ENCODE measurements at places on chromosomes 2 and 18.
A peak's percentile ranks its signal among the peaks of the same experiment; 100 is the strongest.

- DNase-seq: no peak
These were observed 7.5 kb upstream of the KLHL30 start for GRCh38 chr2:238130696-238131628.

GRCh38 chr2:234913208-234913626, 38.6 kb upstream of the SH3BP4 start:
- DNase-seq: no peak

DNA sequence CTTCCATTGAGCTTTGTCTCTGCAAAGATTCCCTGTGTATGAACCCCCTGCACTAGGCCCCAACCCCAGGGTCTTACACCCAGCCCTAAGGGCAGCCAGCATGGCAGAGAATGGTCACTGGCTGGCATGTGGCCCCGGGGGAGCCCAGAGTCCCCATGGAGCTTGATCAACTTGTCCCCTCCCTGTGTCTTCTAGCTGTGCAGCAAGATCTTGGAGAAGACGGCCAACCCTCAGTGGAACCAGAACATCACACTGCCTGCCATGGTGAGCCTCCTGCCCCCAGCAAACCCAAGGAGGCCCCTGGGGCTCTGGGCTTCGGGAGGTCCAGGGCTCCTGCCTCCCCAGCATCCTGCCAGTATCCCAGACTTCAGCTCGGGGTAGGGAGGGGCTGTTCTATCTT, 81.5 kb downstream of the DYSF start:
- no peak for DNase-seq

DNA sequence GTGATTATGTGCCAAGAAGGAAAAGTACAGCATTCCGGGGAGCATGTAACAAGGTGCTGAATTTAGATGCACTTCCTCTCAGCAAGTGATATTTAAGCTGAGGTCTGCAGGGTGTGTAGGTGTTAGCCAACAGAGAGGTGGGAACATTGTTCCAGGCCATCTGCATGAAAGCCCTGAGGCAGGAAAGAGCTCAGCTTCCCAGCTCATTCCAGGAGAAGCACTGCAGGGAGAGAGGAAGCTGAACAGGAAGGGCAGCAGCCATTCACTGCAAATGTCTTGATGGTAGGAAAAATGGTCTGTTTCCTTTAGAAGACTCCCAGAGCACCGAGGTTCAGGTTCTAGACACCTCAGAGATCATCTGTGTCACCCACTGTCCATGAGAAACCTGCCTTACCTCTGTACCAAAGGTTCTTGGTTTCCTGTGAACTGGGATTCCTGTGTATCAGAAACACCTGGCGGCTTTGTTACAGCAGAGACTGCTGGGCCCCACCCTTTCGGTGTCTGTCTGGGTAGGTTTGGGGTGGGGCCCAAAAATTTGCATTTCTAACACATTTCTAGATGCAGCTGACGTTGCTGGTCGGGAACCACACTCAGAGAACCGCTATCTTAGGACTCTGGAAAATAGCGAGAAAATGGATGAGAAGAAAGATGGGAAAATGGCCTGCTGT, 84.0 kb downstream of the RTN4 start:
- no peak for DNase-seq

DNA sequence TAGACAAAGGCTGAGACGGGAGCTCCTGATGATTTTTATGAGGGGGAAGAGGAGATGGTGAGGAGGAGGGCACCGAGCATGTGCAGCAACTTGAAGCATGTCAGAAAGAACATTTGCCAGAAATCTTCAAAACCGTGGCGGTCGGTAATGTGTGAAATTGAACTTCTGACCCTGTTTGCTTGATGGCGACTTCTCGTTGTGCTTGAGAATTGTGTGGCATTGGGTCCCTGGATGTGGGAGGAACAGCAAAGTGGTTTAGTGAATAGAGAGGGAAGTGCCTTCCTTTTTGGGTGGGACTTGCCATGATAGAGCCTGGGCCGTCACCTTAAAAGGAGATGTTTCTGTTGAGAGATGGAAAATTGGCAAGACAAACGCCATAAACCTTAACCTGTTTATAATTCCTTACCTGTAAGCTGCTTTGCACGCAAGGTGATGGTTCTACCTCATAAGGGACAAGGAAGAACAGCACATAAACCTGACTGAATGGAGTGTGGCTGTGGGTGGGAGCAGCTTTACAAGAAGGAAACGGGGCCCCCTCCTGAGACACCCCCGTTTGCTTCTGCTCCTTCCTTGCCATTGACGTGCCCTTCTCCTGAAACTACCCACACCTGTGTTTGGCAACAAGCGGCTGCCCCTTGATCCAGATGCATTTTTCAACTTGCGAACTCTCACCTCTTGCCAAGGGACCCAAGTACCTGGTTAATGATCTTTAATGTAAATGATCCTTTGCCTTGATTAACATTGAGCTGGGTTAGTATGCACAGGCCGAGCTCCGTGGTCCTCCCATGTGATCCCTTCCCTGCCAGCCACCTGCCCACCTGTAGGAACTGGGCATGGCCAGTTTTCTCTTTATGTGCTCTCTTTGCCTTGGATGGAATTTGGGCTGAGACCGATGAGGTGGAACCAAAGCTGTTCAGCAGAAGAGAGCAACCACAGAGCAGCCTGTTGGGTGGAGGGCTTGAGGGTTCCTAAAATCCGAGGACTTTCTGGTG, 153.2 kb downstream of the NEDD4L start:
- DNase-seq: no peak

DNA sequence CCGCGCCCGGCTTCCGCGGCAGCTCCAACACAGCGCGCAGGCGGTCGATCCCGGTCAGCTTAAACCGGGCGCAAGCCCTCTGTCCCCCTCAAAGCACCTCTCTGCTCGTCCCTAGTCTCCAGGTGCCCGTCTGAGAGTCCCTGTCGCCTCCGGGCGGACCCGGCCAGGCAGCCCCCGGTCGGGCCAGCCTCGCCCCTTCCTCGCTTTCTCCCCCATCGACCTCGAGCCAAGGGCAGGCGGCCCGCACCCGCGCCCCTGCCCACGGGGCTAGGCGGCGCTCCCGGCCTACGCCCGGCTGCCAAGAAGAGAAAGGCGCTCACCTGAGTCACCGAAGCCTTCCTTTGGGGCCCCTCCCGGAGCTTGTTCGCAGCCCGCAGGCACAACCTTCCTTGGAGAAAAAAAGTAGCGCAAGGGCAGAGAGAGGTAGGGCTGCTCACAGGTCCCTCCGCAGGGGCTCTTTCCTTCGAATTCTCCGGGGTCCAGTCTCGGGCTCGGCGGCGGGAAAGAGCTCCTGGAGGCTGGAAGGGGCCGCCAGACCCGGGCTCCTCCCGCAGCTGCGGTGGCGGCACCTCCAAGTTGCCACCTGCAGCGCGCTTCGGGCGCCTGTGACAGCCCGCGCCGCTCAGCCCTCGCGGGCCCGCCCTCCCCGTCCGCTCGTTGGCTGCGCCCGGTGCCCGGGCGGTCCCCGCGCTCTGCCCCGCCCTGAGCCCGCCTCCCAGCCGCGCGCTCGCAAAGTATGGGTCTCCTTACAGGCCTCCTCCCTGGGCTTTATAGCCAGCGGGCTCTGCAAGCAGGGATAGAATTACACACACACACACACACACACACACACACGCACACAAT, 86.5 kb upstream of the EPB41L3 start:
- DNase-seq: peak; percentile 40

GRCh38 chr2:165645930-165646831, 147.9 kb downstream of the GALNT3 start:
- no peak for DNase-seq

- DNase-seq: no peak
These were observed 175.9 kb upstream of the FN1 start for GRCh38 chr2:215611609-215612386.

- no peak for DNase-seq
These were observed 3.9 kb upstream of the CNDP2 start for GRCh38 chr18:74492259-74492658.

DNA sequence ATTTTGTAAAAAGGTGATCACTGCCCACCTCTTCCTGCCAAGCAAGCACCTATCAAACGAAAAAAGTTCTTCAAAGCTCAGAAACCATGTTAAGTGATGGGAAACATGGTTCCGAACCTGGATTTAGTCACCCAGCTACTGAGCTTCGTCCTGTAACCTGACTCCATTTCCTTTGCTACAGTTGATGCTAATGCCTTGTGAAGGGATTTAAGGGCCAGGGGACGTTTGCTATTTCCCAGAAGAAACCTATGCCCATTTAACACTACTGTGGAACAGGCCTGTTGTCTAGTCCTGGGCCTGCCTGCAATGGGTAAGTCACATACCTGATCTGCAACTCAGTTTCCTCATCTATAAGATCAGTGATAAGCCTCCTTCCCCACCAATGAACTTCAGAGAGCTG, 14.8 kb downstream of the SERPINE2 start:
- DNase-seq: no peak

DNA sequence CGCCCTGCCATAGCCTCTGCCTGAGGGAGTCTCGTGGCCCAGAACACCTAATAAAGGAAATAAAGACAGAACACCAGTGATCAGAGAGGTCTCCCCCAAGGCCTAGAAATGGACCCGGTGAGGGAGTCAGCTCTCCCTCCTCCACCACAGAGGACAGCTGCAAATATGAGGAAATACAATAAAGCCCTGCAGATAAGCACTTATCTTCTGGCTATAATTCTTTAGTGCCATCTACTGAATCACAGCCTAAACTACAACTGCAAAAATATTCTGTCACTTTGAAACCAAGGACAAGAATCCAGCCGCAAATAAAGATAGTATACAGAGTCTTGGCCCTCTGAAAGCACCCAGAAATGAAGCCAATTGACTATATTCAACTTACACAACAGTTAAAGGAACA, 42.4 kb upstream of the TACR1 start:
- no peak for DNase-seq

GRCh38 chr18:61581578-61582201, 248.5 kb downstream of the CDH20 start:
- DNase-seq: peak; percentile 74

DNA sequence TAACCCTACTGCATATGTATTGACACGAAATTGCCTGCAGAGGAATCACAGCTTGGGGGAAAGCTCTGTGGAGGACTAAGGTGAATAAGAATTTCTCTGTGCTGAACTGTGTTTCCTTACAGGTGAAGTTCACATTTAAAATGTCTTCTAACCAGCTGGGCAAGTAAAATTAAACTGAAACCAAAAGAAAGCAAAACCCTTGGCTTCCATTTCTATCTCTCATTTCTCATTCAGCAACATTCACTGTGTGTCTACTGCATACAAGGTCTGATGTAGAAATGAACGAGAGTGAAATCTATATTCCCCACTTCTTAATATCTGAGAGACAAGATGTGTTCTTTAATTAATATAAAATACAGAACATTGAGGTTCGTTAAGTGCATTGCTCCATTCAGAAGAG, 397.3 kb downstream of the SOX11 start:
- no peak for DNase-seq

GRCh38 chr2:79630972-79631557, 118.2 kb downstream of the CTNNA2 start:
- DNase-seq: no peak

DNA sequence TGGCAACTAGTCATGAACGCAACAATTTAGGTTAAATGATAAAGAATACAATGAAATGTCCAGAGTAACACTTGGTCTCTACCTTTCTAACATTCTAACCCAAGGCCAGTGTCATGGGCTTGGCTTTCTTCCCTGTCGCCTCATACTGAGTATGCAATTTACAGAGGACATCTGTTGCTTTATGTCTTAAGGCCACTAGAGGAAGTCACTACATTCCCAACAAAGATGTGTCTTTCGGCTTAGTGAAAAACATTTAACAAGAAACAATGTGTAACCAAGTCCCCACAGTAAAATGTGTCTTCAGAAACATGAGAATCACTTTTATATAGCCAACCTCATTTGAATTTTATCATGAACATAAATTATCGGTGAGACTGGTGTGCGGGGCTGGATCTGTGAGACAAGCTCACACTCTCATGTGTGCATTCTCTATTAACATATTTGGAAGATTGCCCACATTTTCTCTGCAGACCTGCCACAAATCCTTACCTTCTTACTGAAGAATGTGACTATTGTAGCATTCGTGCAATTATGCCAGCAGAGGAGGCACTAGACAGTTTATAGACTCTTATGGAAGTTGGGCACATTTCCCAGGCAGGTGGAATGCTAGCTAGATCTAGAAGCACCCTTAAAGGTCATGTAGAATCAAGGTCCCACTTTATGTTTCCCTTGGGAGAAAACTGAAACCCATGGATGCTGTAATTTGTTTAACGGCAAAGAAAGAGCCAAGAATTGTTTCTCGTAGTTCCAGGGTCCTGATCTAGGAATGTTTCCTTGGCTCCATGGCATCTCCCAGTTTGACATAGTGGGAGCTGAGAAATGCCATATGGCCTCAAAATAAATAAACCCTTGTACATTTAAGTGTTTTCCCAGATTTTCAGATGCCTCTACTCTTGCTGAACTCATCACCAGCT, 101.8 kb downstream of the CD226 start:
- DNase-seq: no peak

DNA sequence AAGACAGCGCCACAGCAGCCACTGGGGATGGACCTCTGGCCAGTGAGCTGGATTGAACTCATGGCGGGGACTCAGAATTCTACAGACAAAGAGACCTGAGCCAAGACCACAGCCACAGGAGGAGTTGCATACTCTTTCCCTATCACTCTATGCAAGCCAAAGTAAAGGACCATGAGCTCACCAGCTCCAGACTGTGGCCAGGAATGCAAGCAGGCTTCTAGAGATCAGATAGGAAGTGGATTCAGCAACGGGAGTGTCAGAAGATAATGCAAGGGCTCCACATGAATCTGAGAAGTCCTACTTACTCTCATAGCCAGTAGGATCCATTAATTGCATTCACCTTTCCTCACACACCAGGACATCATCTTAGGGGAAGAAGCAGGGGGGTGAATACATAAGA, 415.4 kb upstream of the POU3F3 start:
- no peak for DNase-seq

GRCh38 chr2:43511199-43511598, 84.6 kb downstream of the THADA start:
- no peak for DNase-seq

- no peak for DNase-seq
These were observed 1027.2 kb upstream of the ACVR2A start for GRCh38 chr2:146817613-146818012.

DNA sequence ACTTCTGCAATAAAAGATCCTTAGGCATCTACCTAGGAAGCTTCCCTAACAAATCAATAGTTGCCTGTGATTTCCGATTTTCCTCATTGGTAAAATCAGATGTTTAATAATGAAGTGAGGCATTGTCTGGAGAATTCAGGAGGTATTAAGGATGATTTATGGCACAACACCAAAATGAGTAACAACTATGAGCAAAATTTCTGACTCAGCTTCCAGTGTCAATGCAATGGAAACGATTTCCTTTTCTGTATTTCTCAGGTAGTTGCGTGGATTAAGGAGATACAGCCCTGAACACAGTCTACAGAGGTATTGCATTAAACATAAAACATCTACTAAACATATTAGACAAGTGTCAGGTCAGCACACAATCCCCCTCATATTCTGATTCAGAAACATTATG, 99.5 kb downstream of the EPB41L3 start:
- no peak for DNase-seq

- peak; percentile 80 for DNase-seq
These were observed 746 bp upstream of the POLR1B start for GRCh38 chr2:112541315-112542122.
